NCI-H1694 (cell line): ENCODE measurements at places on chromosomes 1 and 21.

DNA sequence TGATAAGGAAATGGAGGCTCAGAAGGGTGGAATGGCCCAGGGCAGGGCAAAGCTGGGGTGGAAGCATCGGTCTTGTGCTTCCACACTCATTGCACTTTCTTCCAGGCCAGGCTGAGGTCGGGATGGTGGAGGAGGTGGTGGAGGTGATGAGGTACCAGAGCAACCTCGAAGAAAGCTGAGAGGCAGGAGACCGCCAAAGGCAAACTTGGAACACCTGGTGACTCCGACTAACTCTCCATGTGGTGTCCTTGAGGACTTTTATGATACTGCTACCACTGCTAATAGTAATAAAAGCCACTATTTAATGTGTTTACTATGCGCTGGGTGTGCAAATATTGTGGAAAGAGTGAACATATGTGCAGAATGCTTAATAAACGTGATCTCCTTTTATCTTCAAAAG lies 16.9 kb upstream of the BTG2 start:
- no peak for DNase-seq

DNA sequence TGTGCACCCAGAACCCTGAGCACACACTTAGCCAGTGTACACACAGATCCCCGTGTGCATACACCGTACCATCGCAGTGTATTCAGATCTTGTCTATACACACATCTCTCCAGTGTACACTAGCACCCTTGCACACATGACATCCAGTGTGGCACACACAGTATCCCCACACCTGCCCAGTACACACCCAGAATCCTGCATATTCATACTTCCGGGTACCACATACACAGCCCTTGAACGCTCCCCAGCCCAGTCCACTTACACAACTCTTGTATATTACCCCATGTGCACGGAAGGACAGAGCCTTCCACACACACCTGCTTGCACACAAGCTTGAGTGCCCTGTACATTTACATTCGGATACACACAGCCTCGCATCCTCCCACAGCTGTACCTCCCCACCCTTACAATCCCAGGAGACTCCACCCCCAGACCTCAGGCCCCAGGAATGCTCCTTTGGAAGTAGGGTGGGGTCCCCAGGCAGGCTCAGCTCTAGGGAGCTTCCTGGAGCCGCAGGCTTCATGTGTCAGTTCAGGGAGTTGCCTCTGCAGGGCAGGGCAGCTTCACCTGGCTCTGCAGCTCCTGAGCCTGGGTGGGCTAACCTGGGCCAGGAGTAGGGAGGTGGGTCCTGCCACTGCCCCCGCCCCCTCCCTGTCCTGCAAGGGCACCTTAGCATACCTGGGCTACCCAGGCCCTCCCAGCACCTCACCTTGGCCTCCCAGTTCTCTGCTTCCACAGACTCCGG lies 46.2 kb downstream of the AHDC1 start:
- no peak for DNase-seq

GRCh38 chr1:37755290-37755689 lies 9.6 kb downstream of the EPHA10 start:
- DNase-seq, result no peak

DNA sequence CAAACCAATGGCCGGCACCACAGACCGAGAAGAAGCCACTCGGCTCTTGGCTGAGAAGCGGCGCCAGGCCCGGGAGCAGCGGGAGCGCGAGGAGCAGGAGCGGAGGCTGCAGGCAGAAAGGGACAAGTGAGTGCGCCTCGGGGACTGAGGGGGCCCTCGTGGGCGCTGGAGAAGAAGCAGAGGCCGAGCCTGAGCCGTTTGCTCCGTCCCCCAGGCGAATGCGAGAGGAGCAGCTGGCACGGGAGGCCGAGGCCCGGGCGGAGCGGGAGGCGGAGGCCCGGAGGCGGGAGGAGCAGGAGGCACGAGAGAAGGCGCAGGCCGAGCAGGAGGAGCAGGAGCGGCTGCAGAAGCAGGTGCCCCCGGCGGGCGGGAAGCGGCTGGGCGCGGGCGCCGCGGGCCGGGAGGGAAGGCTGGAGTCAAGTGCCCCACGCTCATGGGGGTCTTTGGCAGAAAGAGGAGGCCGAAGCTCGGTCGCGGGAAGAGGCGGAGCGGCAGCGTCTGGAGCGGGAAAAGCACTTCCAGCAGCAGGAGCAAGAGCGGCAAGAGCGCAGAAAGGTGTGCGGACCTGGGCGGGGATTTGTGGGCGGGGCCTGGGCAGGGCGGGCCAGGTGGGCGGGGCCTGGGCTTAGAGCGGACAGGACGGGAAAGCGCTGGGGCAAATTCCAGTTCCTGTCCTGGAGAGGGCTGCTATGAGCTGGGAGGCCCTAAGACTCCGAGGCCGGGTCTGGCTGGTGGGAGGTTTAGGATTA lies 22.7 kb downstream of the MAP7D1 start:
- no peak for DNase-seq

DNA sequence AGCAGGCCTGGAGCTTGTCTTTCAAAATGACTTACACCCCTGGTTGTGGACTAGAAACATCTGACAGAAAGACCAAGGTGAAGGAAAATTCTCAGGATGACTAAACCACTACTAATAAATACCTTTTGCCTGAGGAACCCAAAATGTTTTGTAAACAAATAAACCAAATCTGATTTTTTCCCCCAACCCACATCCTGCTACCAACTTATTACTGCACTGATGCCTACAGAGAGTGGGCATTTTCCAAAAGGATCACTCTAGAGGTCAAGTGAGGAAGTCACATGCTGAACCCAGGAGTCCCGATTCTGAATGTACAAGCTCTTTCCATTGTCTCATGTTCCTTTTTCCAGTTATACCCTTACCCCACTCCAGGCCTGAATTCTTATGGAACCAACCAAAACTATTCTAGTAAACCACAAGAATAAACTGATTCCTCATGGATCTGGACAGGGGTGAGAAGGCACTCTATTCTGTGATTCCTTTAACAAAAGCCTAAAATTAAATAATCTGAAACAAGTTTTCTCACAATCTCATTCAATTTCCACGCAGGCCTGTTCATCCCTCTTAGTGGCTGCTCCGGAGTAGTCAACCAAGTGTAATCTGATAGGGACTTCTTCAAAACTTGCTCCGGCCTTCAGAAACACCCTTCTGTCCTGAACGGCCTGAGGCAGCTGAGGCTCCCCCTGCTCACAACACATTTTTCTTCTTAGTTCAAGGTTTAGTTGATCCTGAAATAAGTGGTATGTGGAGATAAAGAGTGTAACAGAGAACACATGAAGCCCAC lies 1.4 kb downstream of the PI4KB start:
- DNase-seq, result no peak

DNA sequence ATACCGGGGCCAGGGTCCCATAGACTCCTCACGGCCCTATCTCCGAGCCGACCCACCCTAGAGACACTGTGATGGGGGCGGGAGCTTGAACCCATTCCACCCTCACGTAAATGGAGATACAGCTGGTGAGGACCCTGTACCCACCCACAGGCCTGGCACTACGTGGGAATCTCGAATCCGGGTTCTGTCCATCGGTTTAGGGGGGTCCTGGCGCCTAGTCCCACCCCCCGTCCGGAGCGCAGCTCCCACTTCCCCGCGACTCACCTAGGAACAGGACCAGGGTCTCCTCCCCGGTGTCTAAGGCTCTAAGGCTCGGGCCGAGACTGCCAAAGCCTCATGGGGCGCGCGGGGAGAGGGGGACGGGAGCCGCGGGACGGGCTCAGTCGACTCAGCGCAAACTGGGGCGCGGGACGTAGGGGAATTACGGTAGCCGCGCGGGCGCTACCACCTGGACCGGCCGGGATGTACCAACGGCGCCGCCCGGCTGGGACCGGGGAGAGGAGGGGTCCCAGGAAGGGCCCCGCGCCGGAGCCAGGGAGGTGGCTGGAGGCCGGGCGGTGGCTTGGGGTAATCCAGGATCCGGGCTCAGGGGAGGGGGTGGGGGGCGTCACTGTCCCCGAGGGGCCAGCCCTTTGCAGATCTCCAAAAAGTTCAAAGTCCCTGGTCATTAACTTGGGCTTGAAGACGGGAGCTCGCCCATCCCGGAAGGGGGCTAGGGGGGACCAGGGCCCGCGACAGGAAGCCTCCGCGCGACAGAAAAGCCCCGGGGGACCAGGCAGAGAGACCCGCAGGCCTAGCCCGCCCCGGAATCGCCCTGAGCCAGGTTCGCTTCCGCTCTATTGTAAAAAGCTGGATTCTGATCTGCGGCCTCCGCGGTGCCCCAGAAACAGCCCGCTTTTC lies 1.0 kb downstream of the PLEKHG5 start:
- no peak for DNase-seq

DNA sequence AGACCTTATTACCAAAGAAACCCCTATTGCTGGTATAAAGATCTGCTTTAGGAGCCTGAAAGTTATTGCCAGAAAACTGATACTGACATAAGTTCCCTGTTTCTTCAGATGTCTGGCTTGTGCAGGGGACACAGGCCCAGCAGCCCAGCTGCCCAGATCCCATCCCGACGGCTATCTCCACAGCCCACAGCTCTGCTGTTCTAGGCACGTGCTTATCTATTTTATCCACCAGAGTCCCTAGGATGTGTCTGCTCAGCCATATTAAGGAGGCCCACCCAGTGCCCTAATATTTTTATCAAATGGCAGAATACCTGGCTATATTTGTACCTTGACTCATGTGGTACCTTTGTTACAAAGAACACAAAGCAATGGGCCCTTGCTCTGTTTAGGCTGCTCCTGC lies 58.9 kb downstream of the DDX20 start:
- no peak for DNase-seq

DNA sequence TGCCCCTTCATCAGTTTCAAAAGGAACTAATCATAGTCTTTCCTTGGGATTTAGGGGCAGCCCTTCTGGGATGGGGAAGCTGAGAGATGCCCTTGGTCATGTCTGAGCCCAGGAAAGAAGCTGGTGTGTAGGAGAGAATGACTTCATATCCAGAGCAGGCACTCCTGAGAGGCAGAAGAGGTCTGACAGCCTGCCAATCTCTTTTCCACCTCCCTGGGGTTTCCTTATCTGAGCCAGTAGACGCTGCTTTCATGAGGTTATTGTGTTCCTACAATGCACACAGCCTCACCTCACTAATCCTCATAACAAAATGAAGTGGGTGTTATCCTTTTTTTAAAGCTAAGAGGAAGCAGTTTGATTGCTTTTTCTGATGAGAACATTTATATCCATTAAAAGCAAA lies 14.1 kb downstream of the ROR1 start:
- no peak for DNase-seq

- no peak for DNase-seq
Measured at GRCh38 chr1:195376190-195376589, 1232.0 kb downstream of the KCNT2 start.

- no peak for DNase-seq
Measured at GRCh38 chr1:173802961-173803360, 21.5 kb upstream of the DARS2 start.

DNA sequence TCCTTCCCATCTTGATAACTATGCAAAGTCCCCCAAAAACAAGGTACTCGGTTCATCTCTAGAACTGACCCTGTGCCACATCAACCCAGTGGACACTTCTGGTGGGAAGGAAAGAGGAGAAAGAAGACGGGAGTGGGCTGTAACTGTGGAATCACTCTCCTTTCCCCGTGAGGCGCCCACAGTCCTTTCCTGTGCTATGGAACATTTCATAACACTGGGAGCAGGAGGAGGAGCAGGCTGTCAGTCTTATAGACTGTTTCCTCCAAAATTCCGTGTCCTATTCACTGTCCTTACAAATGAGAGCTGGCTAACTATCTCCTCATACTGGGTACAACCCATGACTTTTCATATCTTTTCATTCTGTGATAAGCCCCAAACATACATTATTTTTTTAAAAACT lies 40.7 kb downstream of the PLEKHA6 start:
- DNase-seq, result no peak

GRCh38 chr1:224592636-224593582 lies 23.2 kb upstream of the CNIH3 start:
- DNase-seq, result no peak

DNA sequence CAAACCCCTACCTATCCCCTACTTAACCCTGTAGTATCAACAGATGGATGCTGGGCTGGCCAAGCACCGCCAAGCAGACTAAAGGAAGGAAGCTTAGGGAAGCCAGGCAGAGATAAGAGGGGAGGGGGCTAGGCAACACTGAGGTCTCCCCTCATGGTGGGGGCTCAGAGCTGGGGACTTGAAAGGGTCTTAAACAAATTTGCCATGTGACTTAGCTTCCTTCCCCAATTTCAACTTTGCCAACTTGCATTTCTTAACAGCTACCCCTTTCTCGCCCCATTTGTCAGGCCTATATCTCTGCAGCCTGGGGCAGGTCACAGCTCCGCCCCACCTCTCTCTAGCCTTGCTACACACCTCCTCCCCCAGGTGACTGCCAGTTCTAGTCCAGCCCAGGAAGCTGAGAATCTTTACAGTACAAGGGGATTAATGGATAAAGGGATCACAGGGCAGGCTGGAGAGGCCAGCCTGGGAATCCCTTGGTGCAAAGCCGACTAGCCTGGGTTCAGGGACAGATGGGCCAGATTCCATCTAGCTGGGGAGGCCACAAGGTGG lies 3.4 kb downstream of the KIF21B start:
- DNase-seq, result no peak

GRCh38 chr1:66540434-66541032 lies 6.6 kb downstream of the SGIP1 start:
- no peak for DNase-seq

- no peak for DNase-seq
Measured at GRCh38 chr1:94284476-94284875, 47.1 kb upstream of the ARHGAP29 start.

DNA sequence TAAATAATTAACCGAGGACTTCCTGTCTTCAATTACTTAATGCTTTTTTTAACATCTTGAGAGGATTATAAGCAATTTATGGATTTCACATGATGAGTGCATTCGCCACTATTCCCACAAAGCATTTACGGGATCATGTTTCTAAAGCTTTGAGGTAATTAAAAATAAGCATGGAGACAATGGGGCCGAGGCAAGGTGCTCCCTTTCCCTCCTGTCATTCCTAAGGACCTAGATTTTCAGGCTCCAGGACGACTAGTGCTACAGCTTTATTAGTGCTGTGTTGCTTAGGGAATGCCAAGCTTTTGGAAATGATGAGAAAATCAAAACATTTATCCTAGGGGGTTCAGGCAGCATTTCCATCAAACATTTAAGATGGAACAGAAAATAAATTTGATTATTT lies 209.2 kb downstream of the KCTD3 start:
- DNase-seq, result no peak

GRCh38 chr1:39585933-39586332 lies 9.3 kb upstream of the PABPC4 start:
- DNase-seq, result no peak

GRCh38 chr1:209561532-209561931 lies 22.0 kb upstream of the CAMK1G start:
- DNase-seq, result no peak
